T-helper 17 cell (primary cell): ENCODE measurements at places on chromosomes 4 and X. TPM values are rescaled to one million over a fixed set of nuclear protein-coding genes. Genes with fewer than 3 reads are reported as not detected.

The GIMD1 gene
- total RNA-seq: not detected

GRCh38 chrX:134457708-134458107 lies 2.3 kb upstream of the HPRT1 start:
- no peak for DNase-seq

The NHSL2 gene
- total RNA-seq: 10.0 TPM

The MAN2B2 gene
- total RNA-seq: 34.9 TPM

DNA sequence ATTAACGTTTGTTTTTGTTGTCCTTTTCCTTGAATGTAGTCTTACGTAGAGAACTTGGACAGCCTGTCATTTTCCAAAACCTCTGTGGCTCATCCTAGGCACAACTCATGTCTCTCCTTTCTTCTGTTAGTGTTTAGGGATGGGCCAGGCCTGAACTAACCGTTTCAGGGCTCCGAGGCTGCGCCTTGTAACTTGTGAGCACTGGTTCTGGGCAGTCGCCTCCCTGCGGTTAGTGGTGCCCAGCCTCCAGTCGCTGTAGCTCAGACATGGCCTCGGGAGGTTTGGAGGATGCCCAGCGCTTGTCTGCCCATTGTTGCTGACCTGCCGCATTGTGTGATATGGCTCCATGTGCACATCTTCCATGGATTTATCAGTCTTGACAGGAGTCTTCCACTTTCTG lies 32.8 kb downstream of the TMEM131L start:
- DNase-seq: no peak

The NAA11 gene
- not detected for total RNA-seq

DNA sequence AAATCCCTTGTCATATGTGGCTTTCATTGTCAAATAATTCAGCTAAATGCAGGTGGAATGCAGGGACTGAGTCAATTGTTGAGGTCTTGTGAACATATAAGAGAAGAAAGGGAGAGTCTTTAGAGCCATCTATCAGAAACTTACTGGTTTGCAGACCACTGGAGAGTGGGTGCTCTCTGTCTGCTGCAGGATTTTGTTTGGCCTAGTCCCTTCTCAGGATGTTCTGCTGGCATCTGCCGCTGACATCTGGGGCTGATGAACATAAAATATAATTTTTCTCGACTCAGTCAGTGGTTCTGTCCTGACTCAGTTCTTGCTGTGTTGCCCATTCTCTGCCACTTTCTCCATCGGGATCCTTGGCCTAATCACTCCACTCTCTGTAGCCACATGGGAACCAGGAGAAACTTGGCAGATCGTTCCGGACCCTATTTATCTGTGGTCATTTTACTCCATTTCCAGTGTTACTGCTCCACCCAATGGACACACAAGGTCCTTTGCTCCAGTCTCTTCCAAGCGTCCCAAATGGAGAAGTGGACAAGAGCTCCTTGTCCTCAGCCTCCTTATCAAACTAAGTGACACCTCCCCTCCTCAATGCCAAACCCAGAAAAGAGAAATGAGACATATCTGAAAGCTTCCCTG lies 436.2 kb downstream of the FAT4 start:
- DNase-seq: no peak

DNA sequence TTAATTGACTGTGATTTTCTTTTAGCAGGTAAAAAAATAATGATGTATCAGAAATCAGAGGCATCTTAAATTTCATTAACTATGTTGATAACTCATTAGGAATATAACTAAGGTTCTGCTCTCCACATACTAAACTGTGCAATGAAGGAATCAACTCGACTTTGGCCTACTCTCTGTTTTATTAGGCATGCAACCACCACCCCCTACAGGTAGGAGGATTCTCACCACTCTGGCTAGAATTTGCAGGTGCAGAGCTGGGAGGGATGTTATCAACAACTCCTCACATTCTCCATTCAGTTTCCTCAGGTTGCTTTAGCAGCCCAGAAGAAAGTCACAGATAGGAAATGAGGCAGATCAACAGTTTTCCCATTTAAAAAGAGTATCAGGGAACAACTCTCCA lies 160.1 kb downstream of the COX18 start:
- no peak for DNase-seq

- peak; percentile 20 for DNase-seq
These were observed 62.4 kb downstream of the TRAPPC11 start for GRCh38 chr4:183721207-183722081.

- DNase-seq: no peak
These were observed 10.6 kb upstream of the CCNG2 start for GRCh38 chr4:77146186-77147078.

The HDX gene
- total RNA-seq: 2.8 TPM

The LDB2 gene
- total RNA-seq: not detected

DNA sequence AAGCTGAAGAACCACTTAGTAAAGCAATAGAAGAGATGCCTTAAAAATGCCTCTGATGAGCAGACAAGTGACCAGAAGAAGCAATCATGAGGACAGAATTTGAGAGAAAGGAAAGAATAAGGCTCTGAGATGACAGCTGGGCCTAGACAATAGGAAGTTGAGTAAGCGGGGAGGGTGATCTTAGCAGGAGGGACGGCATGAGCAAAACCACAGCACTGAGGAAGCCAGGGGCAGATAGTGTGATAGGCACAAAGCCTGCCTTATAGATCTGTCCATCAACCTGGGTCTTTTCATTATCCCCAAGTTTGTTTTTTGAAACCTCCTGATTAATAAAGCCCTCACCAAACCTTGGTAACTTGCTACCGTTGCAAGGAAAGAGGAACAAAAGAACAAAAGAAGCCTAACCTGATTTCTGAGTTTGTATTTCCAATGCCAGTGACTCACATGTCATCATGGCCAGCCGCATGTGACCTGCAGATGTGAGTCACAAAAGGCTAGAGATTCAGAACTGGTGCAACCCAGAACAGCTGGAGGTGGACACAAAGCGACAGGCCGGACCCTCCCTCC lies 55.7 kb upstream of the PPARGC1A start:
- DNase-seq: no peak
